Hematopoietic multipotent progenitor cell (in vitro differentiated cells): ENCODE measurements at places on chromosomes 1 and 21.
A peak's percentile ranks its signal among the peaks of the same experiment; 100 is the strongest.

DNA sequence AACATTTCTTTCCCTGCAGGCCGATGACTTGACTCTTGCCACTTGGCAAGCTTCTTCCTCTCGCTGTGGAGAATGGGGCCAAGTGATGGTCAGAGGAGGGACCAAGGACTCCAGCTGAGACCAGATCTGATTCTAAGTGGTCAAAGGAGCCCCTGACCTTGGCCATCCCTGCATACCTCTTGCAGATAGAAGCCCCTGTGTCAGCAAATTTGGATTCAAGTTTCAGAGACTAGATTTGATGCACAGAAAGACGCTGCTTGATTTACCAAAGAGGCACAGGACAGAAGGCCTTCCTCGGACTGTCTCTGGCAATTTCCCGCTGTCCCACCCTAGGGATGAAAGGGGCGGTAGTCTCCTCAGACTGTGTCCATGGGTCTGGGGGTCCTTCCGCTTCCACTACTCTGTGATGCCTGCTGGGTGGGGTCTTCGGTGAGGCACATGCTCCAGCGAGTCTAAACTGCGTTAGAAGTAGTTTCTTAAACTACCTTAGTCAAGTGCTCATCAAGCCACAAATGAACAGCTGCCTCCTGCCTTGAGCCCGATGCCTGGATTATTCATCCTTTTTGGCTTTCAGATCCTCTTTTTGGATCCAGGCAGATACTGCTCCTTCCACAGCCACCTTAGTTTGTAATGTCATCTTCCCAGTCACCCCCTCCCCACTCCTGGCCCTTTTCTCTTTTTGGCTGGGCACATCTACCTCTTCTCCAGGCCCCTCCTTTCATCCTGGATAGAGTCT is 31.8 kb upstream of the RBM15 start:
- no peak for DNase-seq

GRCh38 chr1:111448482-111448917 is 556 bp downstream of the WDR77 start:
- DNase-seq, result peak; percentile 43

DNA sequence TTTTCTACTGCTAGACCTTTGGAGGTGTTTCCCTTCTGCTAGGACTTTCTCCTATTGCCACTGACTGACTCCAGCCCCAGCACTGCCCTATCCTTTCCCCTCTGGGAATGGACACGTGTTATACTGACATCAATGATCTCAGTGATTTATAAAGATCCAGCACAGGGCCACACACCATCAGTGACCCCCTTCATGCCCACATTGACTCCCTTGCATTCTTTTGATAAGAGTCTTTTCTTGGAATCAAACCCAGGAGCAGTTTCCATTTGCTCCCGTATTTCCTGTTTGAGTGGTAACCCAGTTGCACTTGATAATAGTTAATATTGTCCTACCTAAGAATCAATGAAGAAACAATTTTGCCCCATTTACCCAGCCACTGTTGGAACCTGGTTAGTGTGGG is 501.0 kb upstream of the USP24 start:
- DNase-seq, result no peak

DNA sequence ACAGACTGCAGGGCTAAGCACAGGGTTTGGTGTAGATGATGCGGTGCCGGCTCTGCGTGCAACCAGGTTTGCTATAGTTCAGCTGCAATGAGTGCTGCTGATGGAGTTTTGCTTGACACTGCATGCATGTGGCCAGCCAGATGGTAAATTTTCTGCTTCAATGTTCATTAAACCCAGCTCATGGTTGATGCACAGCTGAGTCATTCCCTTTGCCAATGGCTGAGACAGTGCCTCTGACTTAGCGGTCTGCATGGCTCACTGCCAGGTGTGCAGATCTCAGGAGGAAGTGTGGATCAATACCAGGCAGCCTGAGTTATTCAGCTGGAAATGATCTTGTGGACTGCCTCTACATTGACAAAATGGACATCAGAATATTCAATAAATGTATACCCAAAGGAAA is 172.7 kb upstream of the ZP4 start:
- no peak for DNase-seq

- DNase-seq, result no peak
These were observed 133.6 kb downstream of the SYF2 start for GRCh38 chr1:25098717-25099116.

DNA sequence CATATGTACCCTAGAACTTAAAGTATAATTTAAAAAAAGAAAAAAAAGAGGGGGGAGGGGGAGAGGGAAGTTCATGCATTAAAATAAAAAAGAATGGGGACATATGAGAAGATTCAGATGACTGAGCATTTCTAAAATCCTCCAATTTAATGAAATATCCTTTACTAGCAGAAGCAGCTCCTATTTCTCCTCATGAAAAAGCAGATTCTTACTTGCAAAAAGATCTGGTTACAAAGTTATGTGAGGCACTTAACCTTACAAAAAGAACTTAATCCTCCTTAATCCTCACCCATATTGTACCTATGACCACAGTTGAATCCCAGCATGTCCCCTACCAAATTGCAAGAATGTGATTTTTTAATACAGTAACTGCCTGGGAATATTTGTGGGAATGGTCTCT is 298.5 kb downstream of the SRGAP2C start:
- DNase-seq, result no peak

DNA sequence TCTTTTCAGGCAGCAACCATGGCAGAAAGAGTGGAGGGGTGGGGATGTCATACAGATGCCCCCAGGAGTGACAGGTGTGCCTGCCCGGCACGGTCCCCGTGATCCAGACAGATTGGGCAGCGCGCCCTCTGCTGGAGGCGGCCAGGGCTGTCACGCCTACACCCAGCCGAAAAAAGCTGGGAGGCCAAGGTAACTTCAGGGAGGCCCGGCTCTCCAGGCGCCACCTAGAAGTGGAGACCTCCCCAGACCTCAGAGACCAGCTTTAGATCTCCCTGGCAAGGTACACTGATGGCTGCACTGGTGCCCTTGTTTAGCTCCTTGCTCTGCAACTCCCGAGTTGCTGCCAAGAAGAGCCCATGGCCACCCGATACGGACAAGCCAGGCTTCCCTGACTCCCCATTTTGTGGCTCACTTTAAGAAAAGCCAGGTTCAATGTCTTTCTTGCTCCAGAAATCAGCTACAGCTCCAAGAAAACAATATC is 6.6 kb downstream of the GOLT1A start:
- DNase-seq, result peak; percentile 54

- no peak for DNase-seq
These were observed 28.2 kb upstream of the FCRL4 start for GRCh38 chr1:157626099-157626498.
